Hindlimb muscle (tissue), 1 donor: ENCODE measurements at places on chromosomes 3 and 15. TPM values are rescaled to one million over a fixed set of nuclear protein-coding genes. Genes with fewer than 3 reads are reported as not detected.

- DNase-seq: no peak
These were observed 103.3 kb downstream of the ATG7 start for GRCh38 chr3:11375333-11376088.

Gene SI
- polyA plus RNA-seq: not detected

Gene WDR76
- 7.3 TPM for polyA plus RNA-seq

Gene MAGEF1
- polyA plus RNA-seq: 79.6 TPM

- no peak for DNase-seq
These were observed 102.5 kb downstream of the IQSEC1 start for GRCh38 chr3:12970684-12971083.

Gene ALG1L2
- polyA plus RNA-seq: 1.7 TPM

DNA sequence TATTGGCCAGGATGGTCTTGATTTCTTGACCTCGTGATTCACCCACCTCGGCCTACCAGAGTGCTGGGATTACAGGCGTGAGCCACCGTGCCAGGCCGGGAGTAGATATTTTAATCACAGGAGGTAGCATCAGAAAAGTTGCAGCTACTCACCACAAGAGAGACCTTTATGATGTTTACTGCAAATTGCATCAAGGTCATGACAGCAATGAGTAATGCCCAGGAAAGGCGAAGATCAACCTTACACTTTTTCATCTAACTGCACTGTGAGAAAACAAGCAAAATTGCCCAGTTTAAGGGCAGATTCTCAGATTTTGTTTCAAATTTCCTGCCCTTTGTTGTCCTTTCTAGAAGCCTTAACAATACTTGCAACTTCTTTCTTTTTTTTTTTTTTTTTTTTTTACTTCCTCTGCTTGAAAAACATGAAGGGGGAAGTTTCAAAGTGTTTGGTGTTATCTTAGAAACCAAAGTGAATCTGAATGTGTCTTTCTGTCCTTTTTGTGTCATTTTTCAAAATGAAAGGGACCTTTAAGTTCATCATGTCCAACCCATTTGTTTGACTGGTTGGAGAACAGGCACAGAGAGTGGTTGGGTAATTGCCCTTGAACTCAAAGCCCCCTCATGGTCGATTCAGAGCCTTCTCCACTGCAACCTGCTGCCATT is 25.0 kb downstream of the TGFBR2 start:
- DNase-seq: no peak

DNA sequence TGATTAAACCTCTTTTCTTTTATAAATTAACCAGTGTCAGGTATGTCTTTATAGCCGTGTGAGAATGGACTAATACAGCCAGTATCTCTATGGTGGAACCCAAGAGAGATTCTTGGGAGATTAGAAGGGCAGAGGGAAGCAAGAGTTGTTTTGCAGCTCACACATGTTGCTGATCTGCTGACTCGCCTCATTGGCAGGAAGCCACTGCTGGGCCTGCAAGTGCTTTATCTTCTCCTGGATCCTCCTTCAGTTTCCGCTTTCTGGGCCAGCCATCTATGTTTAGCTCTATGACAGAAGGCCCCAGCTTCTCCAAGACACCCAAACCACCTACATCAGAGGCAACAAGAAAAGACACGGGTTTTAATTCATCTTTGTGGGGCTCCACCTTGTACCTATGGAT is 23.4 kb upstream of the GALNT15 start:
- no peak for DNase-seq

- DNase-seq: no peak
These were observed 53.7 kb downstream of the BDH1 start for GRCh38 chr3:197501879-197502620.

- DNase-seq: no peak
These were observed at the start of gene RTP2 for GRCh38 chr3:187702507-187703033. Gene RTP2 (minus strand): TSS chr3:187702557. CDS start chr3:187702128, 429 bp downstream.

DNA sequence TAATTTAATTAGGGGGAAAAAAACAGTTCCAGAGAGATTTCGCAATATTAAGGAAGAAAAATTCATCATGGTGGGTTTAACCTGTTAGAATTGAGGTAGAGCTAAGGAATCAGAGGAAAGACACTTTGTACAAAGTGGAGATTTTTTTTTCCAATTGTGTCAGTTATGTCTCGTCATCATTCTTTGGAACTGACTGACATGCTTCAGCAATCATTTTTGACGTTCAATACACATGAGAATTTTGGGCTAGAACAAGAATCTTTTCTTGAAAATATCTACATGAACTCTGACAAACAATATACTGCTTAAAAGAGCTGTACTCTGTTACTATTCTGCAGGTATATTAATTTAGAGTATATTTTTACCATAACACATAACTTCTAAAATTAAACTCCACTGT is 878.6 kb downstream of the CADM2 start:
- DNase-seq: no peak

DNA sequence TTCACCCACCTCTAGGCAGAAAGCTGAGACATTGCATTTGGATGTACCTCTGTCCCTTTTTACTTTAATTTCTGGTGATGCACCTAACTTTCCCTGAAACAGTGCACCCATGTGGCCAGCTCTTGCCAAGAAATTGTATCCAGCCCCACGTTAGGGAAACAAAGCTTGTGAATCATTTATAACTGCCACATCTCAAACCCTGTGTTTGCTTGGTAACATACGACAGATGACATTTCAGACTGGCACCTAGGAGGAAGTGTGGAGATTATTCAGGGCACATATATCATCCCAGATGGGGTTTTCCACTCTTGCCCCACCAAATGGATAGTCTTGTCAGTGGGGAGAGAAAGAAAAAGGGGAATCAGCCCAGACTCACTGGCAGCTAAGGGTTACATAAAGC is 2.1 kb downstream of the CYB561D2 start:
- no peak for DNase-seq

GRCh38 chr3:39383045-39383880 is at the start of gene SLC25A38:
Gene SLC25A38 (plus strand): TSS chr3:39383370. CDS start chr3:39383725, 355 bp downstream.
- peak; percentile 80 for DNase-seq

DNA sequence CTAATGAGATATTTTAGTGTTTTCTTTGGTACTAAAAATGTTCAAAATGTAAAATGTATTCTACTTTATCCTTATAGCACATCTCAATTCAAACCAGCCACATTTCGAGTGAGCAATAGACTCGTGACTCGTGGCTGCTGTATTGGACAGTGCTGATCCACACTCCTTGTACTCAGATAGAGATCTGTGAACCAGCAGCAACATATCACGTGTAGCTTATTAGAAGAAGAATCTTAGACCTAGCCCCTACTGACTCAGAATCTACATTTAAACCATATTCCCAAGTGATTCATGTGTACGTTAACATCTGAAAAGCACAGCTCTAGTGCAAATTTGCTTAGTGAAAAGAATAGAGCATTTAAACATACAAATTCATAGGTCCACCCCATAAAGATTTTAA is 130.9 kb downstream of the IL1RAP start:
- DNase-seq: no peak

DNA sequence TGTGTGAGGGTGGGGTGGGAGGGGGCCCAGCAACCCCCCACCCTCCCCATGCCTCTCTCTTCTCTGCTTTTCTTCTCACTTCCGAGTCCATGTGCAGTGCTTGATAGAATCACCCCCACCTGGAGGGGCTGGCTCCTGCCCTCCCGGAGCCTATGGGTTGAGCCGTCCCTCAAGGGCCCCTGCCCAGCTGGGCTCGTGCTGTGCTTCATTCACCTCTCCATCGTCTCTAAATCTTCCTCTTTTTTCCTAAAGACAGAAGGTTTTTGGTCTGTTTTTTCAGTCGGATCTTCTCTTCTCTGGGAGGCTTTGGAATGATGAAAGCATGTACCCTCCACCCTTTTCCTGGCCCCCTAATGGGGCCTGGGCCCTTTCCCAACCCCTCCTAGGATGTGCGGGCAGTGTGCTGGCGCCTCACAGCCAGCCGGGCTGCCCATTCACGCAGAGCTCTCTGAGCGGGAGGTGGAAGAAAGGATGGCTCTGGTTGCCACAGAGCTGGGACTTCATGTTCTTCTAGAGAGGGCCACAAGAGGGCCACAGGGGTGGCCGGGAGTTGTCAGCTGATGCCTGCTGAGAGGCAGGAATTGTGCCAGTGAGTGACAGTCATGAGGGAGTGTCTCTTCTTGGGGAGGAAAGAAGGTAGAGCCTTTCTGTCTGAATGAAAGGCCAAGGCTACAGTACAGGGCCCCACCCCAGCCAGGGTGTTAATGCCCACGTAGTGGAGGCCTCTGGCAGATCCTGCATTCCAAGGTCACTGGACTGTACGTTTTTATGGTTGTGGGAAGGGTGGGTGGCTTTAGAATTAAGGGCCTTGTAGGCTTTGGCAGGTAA is 8.1 kb downstream of the FAM131A start:
- DNase-seq: no peak

Gene GOLGA8O
- 0.48 TPM for polyA plus RNA-seq

Gene ANKRD63
- polyA plus RNA-seq: 0.40 TPM

DNA sequence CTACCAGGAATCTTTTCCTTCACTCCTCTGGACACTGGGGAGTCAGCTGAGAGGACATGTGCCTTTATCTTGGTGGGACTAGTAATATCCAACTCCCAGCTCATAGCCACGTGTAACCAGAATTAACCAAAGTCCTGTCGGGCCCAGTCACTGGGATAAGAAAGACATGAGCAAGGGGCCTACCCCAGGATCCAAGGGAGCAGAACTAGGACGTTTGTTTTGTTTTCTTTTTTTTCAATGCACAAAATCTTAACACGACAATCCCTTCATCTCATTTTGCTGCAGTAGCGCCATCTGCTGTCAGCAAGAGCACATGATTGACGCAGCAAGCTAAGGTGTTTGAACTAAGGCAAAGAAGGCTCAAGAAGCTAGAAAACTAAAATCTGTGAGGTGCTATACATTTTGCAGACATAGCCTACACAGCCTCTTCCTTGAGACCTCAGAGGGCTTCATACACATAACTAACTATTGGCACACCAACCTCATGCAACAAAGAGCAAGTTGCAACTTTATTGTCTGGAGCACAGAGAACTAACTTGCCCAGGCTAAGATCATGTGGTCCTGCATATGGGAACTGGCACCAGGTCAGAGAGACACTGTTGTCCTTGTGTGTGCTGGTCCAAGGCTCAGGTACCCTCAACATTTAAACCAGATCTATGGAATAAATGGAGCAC is 43.6 kb downstream of the RLBP1 start:
- peak; percentile 86 for DNase-seq

DNA sequence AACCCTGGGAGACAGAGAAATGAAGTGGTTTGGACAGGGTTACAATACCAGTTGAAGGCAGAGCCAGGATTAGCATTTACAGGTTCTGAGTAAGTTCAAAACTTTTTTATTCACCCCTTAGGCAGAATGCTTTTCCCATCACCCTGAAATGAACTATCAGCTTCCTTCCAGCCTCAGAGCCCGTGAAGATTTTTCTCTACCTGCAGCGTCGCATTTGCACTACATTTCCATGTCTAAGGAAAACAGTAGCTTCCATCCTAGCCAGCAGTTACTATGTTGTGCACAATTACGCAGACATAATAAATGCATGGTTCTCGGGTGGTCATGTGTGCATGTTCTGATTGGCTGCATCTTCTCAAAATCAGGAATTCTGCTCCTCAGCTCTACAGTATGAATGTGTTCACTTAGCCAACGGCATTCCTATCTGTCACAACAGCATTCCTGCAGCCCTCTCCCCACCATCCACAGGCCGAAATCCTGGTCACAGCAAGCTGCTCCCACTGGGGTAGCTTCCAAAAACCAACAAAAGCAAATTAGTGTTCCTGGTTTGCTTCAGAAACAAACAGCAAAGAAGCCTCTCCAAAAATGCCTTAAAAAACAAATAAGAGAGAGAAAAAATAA is 510.8 kb upstream of the SEMA6D start:
- DNase-seq: no peak

Gene CASR
- polyA plus RNA-seq: not detected

Gene DPPA2
- polyA plus RNA-seq: not detected

DNA sequence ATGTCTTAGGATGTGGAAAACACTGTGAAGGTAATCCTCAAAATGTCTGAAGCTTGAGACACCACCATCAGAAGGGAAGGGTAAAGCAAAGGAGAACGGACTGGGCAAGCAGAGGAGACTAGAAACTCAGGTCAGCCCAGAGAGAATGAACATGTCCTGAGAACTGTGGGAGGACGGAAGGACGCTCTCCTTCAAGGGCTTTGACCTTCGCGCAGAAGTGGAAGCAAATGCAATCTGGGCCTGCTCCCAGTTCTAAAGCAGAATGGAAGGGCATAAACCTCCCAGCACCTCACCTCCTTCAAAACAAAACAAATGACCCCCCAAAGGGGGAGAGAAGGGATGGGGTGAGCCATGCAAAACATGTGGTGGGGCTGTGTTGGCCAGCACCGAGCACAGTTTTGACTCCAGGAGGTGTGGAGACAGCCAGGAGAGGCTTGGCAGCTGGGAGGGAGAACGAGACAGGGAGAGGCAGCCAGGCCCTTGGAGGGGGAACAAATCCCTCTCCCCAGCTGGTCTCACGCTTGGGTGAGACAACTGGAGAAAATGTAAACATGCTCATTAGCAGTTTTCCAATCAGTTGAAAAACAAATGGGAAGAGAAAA is 222.4 kb upstream of the WNT5A start:
- no peak for DNase-seq
